CD8-positive, alpha-beta memory T cell (primary cell): ENCODE measurements at places on chromosomes 4 and X.
A peak's percentile ranks its signal among the peaks of the same experiment; 100 is the strongest.

DNA sequence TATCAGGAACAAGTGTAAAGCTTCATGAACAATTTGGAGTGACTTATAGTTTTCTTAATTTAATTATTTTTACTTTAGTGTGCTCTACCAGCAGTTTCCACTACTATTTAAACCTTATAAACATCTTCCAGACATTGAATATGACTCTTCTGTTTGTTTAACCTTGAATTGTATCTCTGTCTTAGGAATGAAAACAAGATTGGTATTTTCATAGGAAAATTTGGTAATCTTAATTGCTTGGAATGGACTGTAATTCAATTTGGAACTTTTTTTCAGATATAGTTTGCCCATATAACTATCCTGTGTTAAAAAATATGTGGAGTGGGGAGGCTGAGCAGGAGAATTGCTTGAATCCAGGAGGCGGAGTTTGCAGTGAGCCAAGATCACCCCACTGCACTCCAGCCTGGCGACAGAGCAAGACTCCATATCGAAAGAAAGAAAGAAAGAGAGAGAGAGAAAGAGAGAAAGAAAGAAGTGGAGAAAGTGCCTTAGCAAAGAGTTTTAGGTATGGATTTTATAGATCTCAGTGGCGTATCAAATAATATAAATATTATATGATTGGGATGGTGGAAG lies 242.4 kb downstream of the BMPR1B start:
- no peaks in the 10 kb centered on the region for H3K4me1 ChIP-seq
- no peak overlapping the region for H3K27ac ChIP-seq
- H3K36me3 ChIP-seq: no peaks in the 10 kb centered on the region
- no peak overlapping the region for H3K4me3 ChIP-seq

GRCh38 chr4:183986971-183987946 lies 82.2 kb downstream of the STOX2 start:
- H3K4me3 ChIP-seq: no peak overlapping the region
- H3K4me1 ChIP-seq: no peaks in the 10 kb centered on the region
- no peak overlapping the region for H3K27ac ChIP-seq

DNA sequence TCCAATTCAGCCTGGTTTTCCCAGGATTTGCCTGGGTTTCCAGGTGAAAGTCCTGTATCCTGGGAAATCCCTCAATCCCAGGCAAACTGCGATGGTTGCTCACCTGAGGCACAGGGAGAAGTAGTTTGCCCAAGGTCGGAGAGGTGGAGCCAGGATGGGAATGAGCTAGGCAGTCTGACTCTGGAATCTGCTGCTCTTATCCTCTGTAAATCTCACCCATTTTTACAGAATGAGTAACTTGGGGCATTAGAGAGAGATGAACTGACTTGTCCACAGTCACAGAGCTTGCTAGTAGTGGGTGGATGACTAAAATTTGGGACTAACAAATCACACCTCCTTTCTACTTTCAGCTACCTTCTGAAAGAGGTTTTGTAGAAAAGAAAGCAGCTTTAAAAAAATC lies 9.8 kb upstream of the ARX start:
- H3K27me3 ChIP-seq: peaks cover 7% of the 10 kb centered on the region
- no peak overlapping the region for H3K4me3 ChIP-seq
- H3K27ac ChIP-seq: no peak overlapping the region

GRCh38 chr4:77044461-77045150 lies 31.2 kb downstream of the CCNI start:
- H3K36me3 ChIP-seq: peaks cover 14% of the 10 kb centered on the region
- no peak overlapping the region for H3K4me3 ChIP-seq
- H3K4me1 ChIP-seq: peaks cover 4% of the 10 kb centered on the region
- no peaks in the 10 kb centered on the region for H3K27me3 ChIP-seq

DNA sequence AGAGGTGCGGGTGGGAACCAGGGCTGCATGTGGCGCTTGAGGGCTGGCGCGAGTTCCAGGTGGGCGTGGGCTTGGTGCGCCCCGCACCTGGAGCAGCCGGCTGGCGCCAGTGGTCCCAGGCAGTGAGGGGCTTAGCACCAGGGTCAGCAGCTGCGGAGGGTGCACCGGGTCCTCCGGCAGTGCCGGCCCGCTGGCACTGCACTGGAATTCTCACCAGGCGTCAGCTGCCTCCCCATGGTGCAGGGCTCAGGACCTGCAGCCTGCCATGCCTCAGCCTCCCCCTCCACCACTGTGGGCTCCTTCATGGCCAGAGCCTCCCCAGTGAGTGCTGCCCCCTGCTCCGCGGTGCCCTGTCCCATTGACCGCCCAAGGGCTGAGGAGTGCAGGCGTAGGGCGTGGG lies 174.0 kb downstream of the ADAM29 start:
- H3K4me3 ChIP-seq: no peak overlapping the region
- H3K27ac ChIP-seq: no peak overlapping the region
- no peaks in the 10 kb centered on the region for H3K4me1 ChIP-seq
- no peak for DNase-seq
- no peaks in the 10 kb centered on the region for H3K27me3 ChIP-seq

DNA sequence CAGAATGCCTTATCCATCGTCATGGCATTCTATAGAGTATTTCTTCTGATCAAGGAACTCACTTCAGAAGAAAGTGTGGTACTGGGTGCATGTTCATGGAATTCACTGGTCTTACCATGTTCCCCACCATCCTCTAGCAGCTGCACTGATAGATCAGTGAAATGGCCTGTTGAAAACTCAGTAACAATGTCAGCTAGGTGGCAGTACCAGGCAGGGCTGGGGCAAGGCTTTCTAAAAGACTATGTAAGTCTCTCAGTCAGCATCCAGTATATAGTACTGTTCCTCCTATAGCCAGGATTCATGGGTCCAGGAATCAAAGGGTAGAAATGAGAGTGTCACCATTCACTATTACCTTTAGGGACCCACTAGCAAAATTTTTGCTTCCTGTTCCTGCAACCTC lies 15.8 kb upstream of the LDB2 start:
- no peaks in the 10 kb centered on the region for H3K27me3 ChIP-seq
- no peaks in the 10 kb centered on the region for H3K36me3 ChIP-seq
- no peak for DNase-seq
- no peak overlapping the region for H3K4me3 ChIP-seq
- no peaks in the 10 kb centered on the region for H3K4me1 ChIP-seq

DNA sequence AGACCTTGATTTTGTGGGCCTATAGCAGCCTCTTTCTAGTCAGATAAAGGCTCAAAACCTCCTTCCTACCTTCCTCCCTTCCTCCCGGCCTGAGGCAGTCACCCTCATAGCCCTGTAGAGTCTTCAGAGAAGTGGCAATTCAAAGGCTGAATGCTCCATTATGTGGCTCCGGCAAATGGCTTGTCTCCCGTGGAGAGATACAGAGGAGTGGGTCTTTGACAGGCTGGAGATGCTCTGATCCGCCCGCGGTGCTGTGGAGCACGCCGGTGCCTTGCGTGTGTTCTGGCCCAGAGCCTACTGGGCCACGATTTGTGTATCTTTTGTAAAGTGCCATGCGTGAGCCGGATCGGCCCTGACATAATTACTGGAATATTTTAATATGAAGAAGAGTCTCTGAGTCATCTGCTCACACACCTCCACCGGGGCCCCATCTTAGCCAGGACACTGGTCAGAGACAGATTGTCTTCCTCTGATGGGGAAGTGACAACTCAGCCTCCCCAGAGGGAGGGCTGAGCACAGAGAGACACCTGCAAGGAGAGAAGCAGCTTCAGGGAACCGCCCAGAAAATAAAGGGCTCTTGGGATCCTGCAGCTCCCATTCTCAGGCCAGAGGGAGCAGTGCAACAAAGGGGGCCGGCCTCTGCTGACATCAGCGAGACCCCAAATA lies 88.7 kb downstream of the DCTD start:
- no peak overlapping the region for H3K4me3 ChIP-seq
- no peak for DNase-seq
- H3K27me3 ChIP-seq: no peaks in the 10 kb centered on the region
- H3K4me1 ChIP-seq: no peaks in the 10 kb centered on the region
- no peaks in the 10 kb centered on the region for H3K36me3 ChIP-seq
- H3K27ac ChIP-seq: no peak overlapping the region

GRCh38 chrX:120790118-120790517 lies 85.5 kb downstream of the CT47B1 start:
- DNase-seq: peak; percentile 48
- H3K4me3 ChIP-seq: no peak overlapping the region
- H3K36me3 ChIP-seq: no peaks in the 10 kb centered on the region
- H3K4me1 ChIP-seq: peaks cover 4% of the 10 kb centered on the region
- H3K27me3 ChIP-seq: no peaks in the 10 kb centered on the region

- H3K4me1 ChIP-seq: peaks cover 42% of the 10 kb centered on the region
- no peaks in the 10 kb centered on the region for H3K27me3 ChIP-seq
- H3K4me3 ChIP-seq: peak overlapping the region; percentile 89
- DNase-seq: no peak
Measured at GRCh38 chr4:56976283-56976836, 1.0 kb downstream of the NOA1 start.

DNA sequence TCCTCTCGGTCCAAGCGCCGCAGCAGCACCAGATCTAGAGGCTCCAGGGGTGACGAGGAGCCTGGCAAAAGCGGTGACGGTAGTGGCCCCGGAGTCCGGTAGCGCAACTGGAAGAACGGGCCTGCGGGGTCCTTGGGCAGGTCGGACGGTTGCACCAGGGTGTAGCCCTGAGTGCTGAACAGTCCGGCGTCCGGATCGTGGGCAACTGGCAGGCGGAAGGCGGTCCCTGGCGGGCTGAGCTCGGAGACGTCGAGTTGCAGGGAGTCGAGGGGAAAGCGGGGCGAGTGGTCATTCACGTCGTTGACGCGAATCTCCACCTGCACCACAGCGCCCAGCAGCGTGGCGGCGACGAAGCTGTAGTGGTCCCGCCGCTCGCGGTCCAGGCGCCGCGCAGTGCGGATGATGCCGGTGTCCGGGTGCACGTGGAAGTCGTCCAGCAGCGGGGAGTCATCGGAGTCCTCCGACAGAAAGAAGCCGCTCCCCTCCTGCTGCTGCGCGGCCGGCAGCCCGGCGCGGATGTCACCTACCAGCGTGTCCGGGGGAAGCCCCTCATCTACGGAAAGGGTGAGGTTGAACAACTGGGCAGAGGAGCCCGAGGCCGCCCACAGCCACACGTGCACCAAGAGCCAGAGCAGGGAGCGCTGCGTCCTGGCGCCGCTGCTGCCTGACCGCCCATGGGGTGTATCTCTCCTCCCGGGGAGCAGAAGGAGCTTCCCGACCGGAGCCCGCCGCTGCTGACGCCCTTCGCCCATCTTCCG lies 837 bp downstream of the DCHS2 start:
- H3K4me1 ChIP-seq: no peaks in the 10 kb centered on the region
- no peak for DNase-seq
- no peak overlapping the region for H3K27ac ChIP-seq
- H3K36me3 ChIP-seq: no peaks in the 10 kb centered on the region

GRCh38 chrX:123311486-123311885 lies 127.4 kb downstream of the GRIA3 start:
- H3K4me3 ChIP-seq: no peak overlapping the region
- H3K27me3 ChIP-seq: no peaks in the 10 kb centered on the region
- H3K4me1 ChIP-seq: no peaks in the 10 kb centered on the region
- no peak for DNase-seq
- H3K27ac ChIP-seq: no peak overlapping the region
- H3K36me3 ChIP-seq: no peaks in the 10 kb centered on the region

GRCh38 chr4:184801781-184802696 lies 23.7 kb downstream of the ACSL1 start:
- no peak for DNase-seq
- no peaks in the 10 kb centered on the region for H3K27me3 ChIP-seq
- H3K4me3 ChIP-seq: no peak overlapping the region
- H3K4me1 ChIP-seq: no peaks in the 10 kb centered on the region
- H3K36me3 ChIP-seq: no peaks in the 10 kb centered on the region

DNA sequence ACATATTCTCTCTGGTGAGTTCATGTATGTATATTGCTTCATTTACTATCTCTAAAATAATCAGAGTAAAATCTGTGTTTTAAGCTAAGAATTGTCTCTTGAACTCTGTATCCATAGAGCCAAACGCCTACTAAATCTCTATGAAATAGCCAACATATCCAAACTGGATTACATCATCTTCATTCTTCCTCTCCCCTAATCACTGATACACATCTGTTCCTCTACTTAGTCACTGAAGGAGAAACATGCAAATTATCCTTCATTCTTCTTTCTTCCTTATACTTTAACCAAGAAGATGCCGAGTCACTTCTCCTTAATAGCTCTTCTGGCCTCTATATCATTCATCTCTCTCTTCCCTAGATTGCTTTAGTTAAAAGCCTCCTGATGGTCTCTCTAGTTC lies 630.4 kb upstream of the FTHL17 start:
- no peaks in the 10 kb centered on the region for H3K27me3 ChIP-seq
- H3K36me3 ChIP-seq: no peaks in the 10 kb centered on the region
- H3K27ac ChIP-seq: no peak overlapping the region
- no peak overlapping the region for H3K4me3 ChIP-seq
- H3K4me1 ChIP-seq: no peaks in the 10 kb centered on the region

DNA sequence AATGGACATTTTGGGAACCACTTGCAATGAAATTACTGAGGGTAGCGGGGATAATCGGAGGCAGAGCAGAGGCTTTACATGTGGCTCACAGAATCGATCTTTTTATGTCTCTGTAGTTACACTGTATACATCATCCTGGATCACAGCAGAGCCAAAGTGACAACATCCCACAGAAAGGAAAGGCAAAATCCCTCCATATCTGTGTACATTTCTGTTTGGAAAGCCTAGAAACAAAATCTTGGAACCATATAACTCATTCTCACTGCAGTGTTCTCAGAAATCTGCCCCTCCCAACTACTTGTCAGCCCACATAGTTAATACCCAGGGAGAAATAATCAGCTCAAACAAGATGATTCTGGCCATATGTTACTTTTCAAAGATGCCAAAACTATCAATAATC lies 211.6 kb downstream of the DCLK2 start:
- no peak overlapping the region for H3K27ac ChIP-seq
- H3K4me3 ChIP-seq: no peak overlapping the region
- no peaks in the 10 kb centered on the region for H3K4me1 ChIP-seq
- no peak for DNase-seq

GRCh38 chr4:120704538-120704937 lies 218.0 kb downstream of the PRDM5 start:
- H3K4me1 ChIP-seq: no peaks in the 10 kb centered on the region
- H3K4me3 ChIP-seq: no peak overlapping the region
- no peak overlapping the region for H3K27ac ChIP-seq
- no peaks in the 10 kb centered on the region for H3K27me3 ChIP-seq
- H3K36me3 ChIP-seq: no peaks in the 10 kb centered on the region

DNA sequence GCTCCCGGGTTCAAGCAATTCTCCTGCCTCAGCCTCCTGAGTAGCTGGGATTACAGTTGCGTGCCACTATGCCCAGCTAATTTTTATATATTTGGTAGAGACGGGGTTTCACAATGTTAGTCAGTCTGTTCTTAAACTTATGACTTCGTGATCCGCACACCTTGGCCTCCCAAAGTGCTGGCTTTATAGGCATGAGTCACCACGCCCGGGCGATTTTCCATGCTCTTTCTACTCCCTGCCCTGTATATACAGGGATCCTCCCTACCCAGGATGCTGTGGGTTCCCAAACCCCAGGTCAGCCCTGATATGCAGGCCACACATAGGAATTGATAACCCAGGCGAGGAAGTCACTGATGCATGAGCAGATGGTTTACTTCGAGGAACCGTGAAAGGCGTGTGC lies 31.4 kb downstream of the SSX5 start:
- DNase-seq: no peak
- H3K4me3 ChIP-seq: no peak overlapping the region
- no peaks in the 10 kb centered on the region for H3K4me1 ChIP-seq
- H3K27ac ChIP-seq: no peak overlapping the region
